Mesothelial cell of epicardium (in vitro differentiated cells): ENCODE measurements at places on chromosomes 3 and 15.

DNA sequence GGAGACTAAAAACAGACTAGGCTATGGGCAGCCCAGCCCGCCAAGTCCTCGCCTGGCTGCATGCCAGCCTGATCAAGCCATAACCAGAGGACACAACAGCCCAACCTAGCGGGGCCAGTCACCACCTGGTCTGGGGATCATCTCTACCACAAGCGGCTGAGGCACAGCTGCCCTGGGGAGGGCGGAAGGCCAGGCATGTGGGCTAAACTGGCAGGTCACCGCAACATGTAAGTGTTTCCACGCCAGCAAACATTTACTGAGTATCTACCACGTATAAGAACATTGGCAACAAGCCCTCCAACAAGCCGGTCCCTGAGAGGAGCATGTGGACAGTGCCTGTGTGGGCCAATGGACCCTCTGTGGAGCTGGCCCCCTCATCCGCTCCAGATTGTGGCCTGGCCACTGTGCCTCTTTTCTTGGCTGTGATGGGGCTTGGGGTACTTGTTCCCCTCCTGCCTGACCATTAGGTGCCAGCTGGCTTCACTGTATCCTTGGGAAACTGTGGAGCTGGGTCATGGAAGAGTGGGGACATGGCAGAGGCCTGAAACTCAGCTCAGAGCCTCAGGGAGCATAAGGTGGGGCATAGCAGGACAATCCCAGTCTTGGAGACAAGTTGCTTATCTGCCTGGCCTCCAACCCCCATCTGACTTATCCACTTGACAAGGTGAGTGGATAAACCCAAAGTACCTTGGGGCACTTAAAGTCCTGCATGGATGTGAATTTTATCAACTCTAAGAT, 9.0 kb downstream of the UBXN7 start:
- no peak for DNase-seq

- no peak for DNase-seq
These were observed 49.2 kb downstream of the CYFIP1 start for GRCh38 chr15:22930782-22931484.

- no peak for DNase-seq
These were observed 27.9 kb downstream of the CFAP100 start for GRCh38 chr3:126422571-126423091.

- DNase-seq: no peak
These were observed 50.4 kb downstream of the GPR171 start for GRCh38 chr3:151152455-151153079.

DNA sequence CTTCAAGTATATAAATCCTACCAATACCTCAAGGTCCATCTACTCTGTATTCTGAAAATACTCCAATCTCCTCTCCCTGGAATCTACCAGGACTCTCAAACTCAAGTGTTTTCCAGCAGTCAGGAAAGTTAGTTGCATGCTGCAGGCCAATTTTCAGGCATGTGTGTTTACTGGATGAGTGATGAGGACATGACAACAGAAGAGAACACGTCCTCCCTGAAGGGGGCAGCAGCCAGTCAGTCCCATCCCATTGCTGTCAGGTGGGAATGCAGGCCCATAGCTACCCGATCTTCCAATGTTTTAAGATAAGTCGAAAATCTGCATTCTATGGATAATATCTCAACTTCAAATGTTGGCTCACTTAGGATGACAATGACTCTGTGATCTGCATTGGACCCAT, 496.2 kb downstream of the FHIT start:
- DNase-seq: no peak

DNA sequence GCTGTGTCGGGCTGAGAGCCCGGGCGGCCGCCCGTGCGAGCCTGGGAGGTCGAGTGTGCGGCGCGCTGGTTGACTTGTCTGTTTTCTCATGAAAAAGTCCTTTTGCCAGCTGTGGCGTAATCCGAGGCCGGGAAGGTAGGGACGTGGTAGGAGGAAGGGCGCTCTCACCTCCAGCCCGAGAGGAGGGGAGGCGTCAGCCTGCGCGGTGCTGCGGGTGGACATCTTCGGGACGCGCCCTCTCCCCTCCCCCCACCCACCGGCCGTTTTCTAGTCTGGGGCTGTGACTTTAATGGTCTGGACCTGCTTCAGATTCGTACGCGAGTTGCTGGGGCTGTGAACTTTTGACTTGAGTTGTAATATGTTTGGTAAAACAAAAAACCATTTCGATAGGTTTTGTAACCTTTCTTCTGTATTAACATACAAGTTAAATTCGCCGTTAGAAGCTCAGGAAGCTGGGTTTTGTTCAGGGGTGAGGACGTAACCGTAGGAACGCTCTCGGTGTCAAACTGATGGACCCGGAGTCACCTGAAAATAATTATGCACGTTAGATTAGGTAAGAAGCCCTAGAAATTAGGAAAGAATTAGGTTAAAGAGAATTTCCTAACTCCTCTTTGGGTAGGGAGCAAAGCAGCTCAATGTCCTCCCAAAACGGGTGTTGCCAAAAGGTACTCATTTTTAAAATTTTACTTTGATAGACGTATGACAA, 762 bp downstream of the NCK1 start:
- no peak for DNase-seq

GRCh38 chr3:154584974-154585373, 155.0 kb upstream of the GPR149 start:
- no peak for DNase-seq

DNA sequence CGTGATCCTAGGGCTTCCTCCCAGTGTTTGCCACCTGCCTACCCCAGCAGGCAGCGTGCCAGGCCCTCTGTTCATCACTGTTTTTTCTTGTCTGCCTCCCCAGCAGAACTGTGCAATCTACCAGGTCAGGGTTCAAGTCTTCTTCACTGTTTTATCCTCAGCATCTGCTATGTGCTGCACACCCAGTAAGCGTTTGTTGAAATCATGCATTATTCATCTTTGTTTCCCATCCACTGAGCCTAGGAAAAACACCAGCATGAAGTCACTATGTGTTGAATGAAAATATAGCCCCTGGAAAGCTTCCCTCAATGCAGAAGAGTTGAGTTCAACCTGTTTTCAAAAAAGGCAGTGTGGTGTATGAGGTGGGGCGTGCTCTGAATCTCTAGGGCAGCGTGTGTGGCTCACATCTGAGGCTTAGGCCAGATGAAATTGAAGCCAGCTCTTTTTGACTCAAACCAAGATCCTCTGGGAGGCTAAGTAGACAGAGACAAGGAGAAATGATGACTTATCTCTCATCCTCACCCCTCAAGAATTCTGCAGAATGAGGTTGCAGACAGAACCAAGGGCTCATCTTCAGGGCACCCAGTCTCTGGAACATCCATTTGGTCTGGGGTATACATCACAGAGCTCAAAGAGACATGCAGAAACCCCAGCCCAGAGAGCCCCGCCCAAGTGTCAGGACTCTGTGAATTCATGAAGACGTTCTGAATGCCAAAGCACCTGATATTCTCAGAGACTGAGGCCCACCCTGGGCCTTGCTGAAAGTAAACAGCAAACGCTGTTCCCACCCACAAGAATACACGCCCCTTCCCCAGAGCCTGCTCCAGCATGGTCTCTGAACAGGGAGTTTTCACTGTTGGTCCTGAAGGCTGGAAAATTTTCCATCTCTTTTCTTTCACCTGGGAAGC, 5.7 kb upstream of the CAV3 start:
- DNase-seq: no peak

- no peak for DNase-seq
These were observed 363.3 kb upstream of the THRB start for GRCh38 chr3:24857945-24858344.

DNA sequence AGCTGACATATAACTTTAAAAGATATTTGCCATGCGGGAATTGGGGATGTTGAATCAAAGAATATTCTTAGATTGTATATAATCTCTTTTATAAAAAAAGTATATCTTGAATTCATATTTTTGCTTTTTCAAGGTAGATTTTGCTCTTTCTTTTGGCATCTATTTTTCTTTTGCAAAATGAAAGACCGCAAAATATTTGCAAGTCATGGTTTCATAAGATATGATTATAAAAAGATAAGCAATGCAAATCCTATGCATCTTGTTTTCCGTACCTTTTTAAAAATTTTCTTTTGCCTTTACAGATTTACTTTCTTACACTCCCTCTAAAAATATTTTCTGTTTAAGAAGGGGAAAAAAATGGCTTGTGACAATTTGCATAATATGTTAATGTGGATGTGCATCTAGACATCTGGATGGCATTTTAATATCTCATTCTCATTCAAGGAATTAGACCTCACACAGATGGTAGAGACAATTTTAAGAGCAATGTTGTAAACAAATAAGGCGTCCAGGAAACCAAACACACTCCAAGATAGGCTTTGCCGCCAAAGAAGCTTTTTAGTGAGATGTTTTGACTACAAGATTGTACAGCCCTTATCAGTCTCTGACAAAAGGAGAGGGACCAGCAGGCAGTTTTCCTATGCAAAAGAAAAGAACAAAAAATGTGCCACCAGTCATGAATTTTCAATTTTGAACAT, 371.1 kb downstream of the CHL1 start:
- DNase-seq: no peak
